ENCODE measurements at places on chromosomes 11 and 22. TPM values are rescaled to one million over a fixed set of nuclear protein-coding genes. Genes with fewer than 3 reads are reported as not detected.
A peak's percentile ranks its signal among the peaks of the same experiment; 100 is the strongest.

DNA sequence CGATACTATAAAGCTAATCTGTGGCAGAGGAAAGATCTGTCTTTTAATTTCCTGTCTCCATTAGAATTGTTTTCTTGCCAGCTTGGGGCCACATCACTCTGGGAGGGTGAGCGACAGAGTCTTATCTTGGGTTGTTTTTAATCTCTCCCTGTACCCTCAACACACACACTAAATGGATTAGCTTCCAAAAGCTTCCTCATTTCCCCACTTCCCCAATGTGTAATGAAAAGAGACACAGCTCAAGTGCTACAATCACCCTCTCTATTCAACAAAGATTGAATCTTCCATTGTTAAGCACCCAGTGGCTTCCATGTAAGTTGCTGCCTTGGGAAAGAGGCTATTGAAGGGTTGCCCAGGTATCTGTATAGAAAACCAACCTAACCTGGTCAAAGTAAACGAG lies 6.1 kb upstream of the ASCL3 start:
- peaks cover 4% of the 10 kb centered on the region for H3K36me3 ChIP-seq
- DNase-seq, result no peak
- H3K4me1 ChIP-seq, result no peaks in the 10 kb centered on the region
- no peaks in the 10 kb centered on the region for H3K27me3 ChIP-seq
- H3K4me3 ChIP-seq, result no peak overlapping the region

DNA sequence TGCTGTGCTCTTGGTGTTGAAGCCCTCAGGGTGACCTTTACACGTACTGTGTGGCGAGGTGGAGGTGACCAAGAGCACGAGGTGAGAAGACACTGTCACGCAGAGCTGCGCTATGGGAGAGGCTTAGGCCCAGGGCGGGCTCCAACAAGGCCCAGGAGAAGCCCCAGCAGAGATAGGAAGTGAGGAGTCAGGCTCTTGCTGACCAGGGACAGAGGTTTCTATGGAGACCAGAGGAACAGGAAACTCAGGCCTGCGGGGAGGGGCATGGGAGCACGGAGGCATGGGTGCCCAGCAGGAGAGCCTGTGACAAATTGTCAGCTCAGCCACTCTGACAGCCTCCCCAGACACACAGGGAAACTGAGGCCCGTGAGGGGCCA lies 15.8 kb downstream of the DGKZ start:
- no peaks in the 10 kb centered on the region for H3K36me3 ChIP-seq
- no peaks in the 10 kb centered on the region for H3K4me1 ChIP-seq
- DNase-seq, result peak; percentile 78
- H3K27me3 ChIP-seq, result no peaks in the 10 kb centered on the region
- H3K4me3 ChIP-seq, result no peak overlapping the region

- H3K36me3 ChIP-seq, result no peaks in the 10 kb centered on the region
- no peak overlapping the region for H3K27ac ChIP-seq
- no peaks in the 10 kb centered on the region for H3K4me1 ChIP-seq
- H3K4me3 ChIP-seq, result no peak overlapping the region
- H3K27me3 ChIP-seq, result no peaks in the 10 kb centered on the region
Measured at GRCh38 chr11:112835591-112836255, 125.5 kb upstream of the NCAM1 start.

DNA sequence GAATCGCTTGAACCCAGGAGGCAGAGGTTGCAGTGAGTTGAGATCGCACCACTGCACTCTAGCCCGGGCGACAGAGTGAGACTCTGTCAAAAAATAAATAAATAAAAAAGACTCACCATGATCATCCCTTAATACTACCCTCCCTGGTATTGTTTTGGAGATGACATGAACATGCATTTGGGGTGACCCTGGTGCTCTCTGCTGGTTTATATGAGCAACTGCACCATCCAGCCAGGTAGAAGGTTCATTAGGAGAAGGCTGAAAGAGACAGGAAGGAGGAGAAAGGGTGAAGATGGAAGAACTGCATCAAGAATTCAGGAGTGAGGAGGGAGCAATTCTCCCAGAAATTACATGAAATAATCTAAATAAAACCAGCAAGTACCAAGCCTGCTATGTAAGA lies 37.8 kb downstream of the SLC5A1 start:
- no peaks in the 10 kb centered on the region for H3K4me1 ChIP-seq
- no peak overlapping the region for H3K27ac ChIP-seq

- H3K27me3 ChIP-seq, result no peaks in the 10 kb centered on the region
- H3K4me3 ChIP-seq, result no peak overlapping the region
- H3K4me1 ChIP-seq, result no peaks in the 10 kb centered on the region
- no peaks in the 10 kb centered on the region for H3K36me3 ChIP-seq
- no peak overlapping the region for H3K27ac ChIP-seq
Measured at GRCh38 chr11:95349345-95349942, 118.4 kb upstream of the SESN3 start.

- no peaks in the 10 kb centered on the region for H3K36me3 ChIP-seq
- no peaks in the 10 kb centered on the region for H3K27me3 ChIP-seq
- DNase-seq, result no peak
- no peaks in the 10 kb centered on the region for H3K4me1 ChIP-seq
- H3K27ac ChIP-seq, result no peak overlapping the region
Measured at GRCh38 chr22:40678493-40679248, 613 bp upstream of the MCHR1 start.

DNA sequence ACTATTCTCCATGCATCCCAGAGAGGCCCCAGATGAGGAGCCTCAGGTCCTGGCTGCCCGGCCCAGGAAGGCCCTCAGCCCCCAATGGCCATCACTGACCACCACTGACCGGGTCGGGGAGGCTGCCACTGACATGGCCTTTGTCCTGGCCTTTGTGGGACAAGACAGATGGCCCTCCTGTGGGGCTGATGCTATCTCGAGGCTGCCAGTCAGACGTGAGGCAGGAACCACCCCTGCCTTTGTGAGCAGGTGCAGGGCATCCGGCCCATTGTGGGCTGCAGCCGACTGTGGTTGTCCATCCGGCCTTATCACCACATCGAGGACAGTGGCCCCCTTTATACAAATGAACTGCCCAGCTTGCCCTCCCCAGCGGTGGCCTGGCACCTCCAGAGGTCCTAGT lies 5.5 kb downstream of the GP1BB start:
- H3K36me3 ChIP-seq, result no peaks in the 10 kb centered on the region
- H3K4me1 ChIP-seq, result no peaks in the 10 kb centered on the region
- H3K27me3 ChIP-seq, result no peaks in the 10 kb centered on the region
- no peak overlapping the region for H3K27ac ChIP-seq
- DNase-seq, result no peak
- no peak overlapping the region for H3K4me3 ChIP-seq

- no peak for DNase-seq
- H3K27ac ChIP-seq, result no peak overlapping the region
- no peaks in the 10 kb centered on the region for H3K27me3 ChIP-seq
- no peaks in the 10 kb centered on the region for H3K4me1 ChIP-seq
- H3K4me3 ChIP-seq, result no peak overlapping the region
Measured at GRCh38 chr11:10394229-10395101, 60.6 kb upstream of the AMPD3 start.

DNA sequence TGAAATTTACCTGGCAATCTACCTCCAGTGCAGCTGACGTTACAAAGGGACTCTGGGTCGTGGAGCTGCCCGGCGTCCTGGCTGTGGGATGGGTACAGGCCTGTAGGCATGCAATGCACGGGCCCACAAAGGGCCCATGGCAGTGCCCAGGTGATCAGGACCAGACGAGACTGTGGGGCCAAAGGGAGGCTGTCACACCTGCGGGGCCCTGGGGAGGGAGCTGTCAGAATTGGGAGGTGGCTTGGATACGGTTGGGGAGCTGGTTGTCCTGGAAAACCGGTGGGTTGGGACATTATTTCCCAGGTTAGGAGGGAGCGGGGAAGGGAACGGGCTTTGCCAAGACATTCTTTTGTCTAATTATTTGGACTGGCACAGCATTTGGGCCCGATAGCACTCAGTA lies 958.5 kb downstream of the BRD1 start:
- no peaks in the 10 kb centered on the region for H3K36me3 ChIP-seq
- H3K27me3 ChIP-seq, result no peaks in the 10 kb centered on the region
- H3K27ac ChIP-seq, result no peak overlapping the region
- H3K4me3 ChIP-seq, result no peak overlapping the region

- H3K27me3 ChIP-seq, result no peaks in the 10 kb centered on the region
- H3K4me3 ChIP-seq, result no peak overlapping the region
- H3K27ac ChIP-seq, result peak overlapping the region; percentile 28
- DNase-seq, result no peak
Measured at GRCh38 chr11:101269990-101270660, 140.5 kb upstream of the PGR start.

DNA sequence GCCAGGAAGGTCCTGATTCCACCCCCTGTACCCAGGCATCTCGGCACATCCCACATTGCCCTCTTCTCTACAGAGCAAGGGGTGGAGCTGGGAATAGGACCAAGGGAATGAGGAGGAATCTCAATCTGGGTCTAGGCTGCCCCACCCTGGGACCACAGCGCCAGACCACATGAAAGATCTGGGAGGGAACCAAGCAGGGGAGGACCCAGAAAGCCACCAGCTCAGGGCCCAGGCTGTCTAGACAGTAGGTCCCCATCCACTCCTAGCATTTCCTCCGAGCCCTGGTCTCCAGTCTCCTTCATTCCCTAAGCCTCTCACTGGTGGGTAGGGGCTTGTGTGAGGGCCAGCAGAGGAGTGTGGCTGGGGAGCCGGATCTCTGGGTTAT lies 11.6 kb downstream of the PHLDB1 start:
- no peaks in the 10 kb centered on the region for H3K27me3 ChIP-seq
- no peaks in the 10 kb centered on the region for H3K36me3 ChIP-seq
- peak overlapping the region; percentile 85 for H3K27ac ChIP-seq
- peak; percentile 86 for DNase-seq

Gene GUCY1A2
- total RNA-seq, result 7.5 TPM

Gene UBE4A
- total RNA-seq, result 35.2 TPM

Gene KRTAP5-9
- total RNA-seq, result not detected

Gene CSTPP1
- 22.7 TPM for total RNA-seq

Gene GAS2
- total RNA-seq, result 2.1 TPM

Gene PELI3
- 11.5 TPM for total RNA-seq

Gene PAMR1
- total RNA-seq, result 2.3 TPM
